ENCODE measurements at places on chromosomes 4 and X.
A peak's percentile ranks its signal among the peaks of the same experiment; 100 is the strongest.

GRCh38 chr4:150581641-150582051 lies 305 bp upstream of the MAB21L2 start:
- DNase-seq, result peak; percentile 82

DNA sequence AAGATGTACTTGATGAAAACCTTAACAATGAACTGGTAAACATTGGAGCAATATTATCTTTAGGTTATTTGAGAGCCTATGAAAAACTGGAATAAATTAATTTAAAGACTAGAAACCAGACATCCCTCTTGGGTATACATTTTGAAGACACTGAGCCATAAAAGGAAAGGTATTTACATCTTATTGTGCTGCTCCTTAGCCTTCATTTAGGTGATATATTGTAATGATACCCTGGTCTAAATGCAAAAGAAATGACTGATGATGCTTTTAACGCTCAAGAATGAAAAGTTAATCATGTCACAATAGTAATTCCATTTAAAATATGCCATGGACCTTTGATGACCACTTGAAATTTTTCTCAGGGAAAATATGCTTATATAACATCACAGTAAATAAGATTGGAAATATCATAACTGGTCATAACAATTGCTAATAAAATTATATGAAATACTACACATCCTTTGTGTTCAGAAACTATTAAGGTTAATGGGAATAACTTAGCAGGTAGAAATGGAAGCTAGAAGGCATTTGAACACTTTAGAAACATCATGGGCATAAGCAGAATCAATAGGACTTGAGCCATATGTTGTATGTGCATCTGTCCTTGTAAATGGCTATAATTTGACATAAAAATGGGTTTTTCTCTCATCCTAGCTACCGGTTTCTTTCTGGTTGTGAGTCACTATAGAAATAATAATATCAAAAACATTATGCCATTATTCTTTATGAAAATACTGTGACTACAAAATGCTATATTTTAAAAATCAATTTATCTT lies 979.7 kb downstream of the RAPGEF2 start:
- no peak for DNase-seq

DNA sequence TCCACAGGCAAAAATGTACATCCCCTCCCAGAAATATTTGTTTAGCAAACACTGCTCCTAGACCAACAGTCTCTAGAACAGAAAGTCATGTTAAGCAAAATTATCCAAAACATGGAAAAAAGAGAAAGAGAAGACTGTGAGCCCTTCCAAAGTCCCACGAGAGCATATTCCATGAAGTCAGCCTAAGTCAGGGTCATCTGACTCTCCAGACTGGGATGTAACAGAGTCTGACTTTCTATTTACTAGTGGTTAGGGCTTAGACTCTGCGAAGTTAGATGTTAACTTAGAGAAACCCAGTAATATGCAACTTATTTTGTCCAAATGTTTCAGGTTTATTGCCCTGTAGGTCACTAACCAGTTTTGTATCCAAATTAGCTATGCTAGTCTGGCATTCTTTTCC lies 102.3 kb downstream of the MID1 start:
- DNase-seq, result no peak

DNA sequence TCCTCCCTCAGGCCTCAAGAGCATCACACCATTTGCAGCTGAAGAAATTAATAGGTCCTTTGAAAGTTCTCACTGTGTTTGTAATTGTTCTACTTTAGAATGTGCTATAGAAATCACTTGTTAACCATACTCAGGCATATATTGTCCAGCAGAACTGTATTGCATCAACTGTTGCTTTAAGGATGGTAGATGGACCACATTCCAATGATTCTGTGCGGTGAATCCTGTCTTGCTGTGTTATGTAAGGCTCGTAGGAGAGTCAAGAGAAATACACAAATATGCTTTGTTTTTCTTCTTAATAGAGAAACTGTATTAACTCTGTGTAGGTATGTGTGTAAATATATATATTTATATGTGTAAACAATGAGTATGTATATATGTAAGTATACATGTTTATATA lies 6.3 kb upstream of the ADGRA3 start:
- peak; percentile 6 for DNase-seq
